ENCODE measurements at places on chromosomes 11 and 22.

DNA sequence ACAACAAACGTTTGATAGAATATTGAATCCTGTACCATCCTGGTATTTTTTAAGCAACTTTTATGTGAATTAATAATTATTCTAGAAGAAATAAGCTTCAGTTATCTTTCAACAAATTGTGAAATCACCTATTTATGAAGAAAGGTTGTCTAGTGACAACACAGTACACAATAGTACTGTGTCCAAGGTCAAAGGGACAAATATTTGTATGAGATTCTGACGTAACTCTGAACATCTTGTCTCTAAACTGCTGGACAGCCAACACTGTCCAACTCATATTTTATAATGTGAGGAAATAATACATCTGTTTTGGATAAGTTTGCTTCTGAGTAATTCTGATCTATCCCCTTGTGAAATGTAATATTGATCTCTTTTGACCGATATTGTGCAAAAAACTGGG, 18.9 kb downstream of the CASP5 start:
- DNase-seq, result no peak

DNA sequence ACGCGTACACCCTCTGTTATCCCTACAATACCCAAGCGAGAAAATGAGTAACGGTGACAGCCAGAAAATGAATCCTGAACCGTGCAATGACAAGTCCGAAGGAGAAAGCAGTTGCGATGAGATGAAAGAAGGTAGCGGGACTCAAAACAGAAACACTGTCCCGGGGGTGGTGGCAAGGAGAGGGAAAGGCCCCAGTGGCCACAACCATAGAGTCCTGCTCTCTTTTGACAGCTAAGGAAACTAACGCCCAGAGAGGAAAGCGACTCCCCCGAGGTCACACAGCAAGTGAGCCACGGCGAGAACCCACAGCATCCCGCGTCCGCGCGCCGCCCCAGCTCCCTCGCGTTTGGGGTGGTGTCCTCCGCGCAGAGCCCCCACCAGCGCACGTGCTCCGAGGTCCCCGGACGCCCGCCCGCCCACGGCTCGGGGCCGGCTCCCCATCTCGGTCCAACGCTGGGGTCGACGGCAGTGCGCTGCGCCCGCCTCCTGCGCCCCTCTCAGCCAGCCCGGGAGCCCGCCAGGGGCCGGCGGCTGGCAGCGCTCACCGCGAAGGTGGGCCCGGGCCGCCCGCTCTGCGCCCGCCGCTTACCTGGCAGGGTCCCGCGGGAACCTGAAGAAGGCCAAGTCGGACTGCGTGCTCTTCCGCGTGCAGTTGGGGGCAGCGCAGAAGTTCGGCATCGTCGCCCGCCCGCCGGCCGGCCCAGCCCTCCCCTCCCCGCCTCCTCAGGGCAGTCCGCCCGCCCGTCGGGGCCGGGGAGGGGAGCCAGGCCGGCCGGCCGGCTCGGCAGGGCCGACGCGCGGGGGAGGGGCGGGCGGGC, 564 bp downstream of the THAP12 start:
- no peak for DNase-seq

DNA sequence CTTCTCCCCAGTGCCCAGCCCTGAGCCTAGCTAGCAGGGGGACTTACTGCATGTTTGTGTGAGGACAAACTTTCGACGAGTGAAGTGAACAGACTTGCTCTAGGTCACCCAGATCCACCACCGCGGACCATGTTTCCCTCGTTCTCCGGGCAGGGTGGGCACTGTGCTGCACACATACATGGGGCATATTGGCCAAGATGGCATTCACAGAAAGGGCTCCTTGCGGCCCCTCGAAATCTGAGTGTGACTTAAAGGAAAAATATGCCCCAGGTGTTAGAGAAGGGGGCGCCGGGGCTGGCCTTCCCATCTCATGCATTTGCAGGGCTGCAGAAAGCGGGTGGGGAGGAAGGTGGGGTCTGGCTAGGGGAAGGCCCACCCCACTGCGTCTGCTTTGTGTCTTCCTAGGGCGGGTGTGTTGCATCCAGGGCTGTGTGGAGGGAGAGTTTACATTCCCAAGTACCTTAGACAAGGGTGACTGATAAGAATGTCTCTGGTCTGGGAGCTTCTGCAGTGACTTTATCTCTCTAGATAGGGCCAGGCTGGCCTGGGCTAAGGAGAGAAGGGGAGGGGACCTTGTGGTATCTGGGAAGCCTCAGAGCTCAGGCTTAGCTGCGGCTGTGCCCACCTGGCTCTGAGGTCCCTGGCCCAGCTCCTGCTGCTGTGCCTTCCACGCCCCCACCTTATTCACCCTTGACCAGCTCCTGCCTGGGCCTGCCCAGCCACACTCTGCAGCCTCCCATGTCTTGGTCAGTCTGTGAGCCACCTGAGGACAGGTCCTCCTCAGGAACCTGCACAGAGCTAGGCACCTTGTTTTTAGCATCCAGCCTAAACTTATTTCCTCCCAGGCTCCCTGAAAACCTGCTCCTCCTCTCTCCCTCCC, 45.8 kb downstream of the LRRC32 start:
- DNase-seq, result no peak

GRCh38 chr22:48382197-48382596, 1445.5 kb downstream of the BRD1 start:
- DNase-seq, result no peak

DNA sequence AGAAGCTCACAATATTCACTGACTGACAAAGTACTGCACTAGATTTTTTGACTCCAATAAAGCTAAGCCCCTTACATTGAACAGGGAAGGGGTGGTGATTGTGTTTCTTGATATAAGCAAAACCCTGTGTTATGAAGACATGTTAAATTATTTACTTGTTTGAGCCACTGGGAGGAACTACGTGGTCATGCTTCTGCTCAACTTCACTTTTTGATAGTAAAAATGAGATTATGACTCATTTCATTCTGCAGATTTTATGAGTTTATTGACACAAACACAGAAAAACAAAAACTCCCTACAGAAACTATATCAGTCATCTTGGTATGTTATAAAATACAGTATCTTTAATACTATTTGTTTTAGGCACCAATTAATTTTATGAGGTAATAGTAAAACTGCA, 124.7 kb downstream of the CADM1 start:
- DNase-seq, result no peak

DNA sequence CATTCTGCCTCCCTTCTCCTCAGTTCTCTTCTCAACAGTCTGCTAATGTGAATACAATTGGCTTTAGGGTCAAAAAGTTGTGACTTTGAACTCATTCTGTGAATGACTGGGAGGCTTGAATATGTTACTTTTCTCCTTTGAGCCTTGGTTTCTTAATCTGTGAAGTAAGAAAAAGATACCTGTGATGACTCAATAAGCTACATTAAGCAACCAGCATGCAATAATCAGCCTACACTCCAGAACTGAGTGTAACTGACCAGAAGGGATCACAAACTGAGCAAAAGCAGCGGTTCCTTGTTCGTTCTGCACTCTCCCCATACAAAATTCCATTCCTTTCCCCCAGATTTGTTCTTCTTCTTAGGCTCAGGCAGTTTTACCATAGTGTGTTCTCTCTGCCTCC, 23.4 kb downstream of the ZNF202 start:
- DNase-seq, result no peak

- DNase-seq, result no peak
Measured at GRCh38 chr22:36201630-36202319, at the start of gene APOL4. TSS of gene APOL4 (minus strand) at chr22:36201809. CDS start at chr22:36201734, 75 bp downstream.

- peak; percentile 50 for DNase-seq
Measured at GRCh38 chr11:119493712-119494111, 70.7 kb upstream of the THY1 start.

DNA sequence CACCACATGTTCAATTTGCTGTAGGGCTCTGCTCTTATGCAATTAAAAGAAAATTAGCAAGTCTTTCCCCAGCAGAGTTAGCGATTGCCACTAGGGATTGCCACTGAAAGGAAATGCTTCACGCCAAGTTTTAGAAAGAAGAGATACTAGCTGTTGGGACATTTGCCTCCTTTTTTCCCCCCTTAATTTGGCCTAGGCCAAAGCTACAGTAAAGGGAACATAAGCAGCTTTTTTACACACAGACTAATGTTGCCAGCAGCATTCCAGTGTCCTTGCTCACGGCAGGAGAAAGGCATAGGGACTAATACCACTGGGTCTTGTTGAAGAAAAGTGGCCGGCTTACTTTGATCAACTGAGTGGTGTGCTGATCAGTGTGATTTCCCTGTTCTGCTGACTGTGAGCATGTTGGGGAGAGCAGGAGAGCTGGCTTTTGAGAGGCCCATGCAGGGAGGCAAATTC, 71.2 kb downstream of the PHF21A start:
- DNase-seq, result peak; percentile 51

DNA sequence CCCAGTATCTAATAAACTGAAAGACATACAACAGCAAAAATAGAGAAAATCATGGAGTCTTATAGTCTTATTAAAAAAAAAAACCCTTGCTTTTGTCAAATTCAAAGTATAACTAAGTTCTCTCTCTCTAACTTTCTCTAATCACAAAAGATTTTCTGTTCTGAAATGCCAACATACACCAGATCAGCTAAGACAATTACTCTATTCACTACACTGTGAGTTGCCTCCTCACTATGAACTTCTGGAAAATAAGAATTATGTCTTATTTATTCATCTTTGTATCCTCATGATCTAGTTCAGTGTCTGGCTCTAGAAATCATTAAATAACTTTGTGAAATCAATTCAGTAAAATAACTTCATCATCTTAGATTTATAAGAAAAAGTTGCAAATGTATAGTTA, 12.7 kb downstream of the FAM76B start:
- no peak for DNase-seq

- no peak for DNase-seq
Measured at GRCh38 chr11:1665313-1665712, 31.7 kb upstream of the KRTAP5-6 start.

DNA sequence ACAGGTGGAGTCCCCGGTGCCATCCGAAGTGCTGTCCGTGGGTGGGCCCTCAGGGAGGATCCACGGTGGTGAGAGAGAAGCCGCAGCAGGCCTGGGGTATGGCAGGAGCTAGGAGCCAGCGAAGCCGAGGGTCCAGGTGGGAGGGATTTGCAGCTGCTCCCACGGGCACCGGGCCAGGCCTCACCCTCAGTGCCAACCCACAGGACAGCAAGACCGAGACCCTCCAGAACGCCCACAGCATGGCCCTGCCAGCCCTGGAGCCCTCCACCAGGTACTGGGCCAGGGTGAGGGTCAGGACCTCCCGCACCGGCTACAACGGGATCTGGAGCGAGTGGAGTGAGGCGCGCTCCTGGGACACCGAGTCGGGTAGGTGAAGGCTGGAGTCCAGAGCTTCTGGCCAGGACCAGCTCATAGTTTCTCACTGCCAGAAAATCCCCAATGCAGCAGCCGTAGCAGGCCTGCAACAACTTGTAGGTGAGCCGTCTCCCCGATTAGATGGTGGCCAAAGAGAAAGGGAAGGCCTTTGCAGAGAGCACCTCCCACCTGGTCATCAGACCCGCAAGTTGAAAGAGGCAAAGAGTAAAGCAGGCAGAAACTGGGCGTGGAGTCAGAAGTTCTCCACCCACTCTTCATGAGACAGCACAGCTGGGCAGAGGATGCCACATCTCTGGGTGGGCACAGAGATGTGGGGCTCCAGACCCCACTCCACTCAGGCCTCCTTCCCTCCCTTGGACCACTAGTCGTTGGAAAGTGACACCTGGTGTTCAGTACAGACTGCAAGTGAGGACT, 20.4 kb downstream of the CSF2RB start:
- no peak for DNase-seq

DNA sequence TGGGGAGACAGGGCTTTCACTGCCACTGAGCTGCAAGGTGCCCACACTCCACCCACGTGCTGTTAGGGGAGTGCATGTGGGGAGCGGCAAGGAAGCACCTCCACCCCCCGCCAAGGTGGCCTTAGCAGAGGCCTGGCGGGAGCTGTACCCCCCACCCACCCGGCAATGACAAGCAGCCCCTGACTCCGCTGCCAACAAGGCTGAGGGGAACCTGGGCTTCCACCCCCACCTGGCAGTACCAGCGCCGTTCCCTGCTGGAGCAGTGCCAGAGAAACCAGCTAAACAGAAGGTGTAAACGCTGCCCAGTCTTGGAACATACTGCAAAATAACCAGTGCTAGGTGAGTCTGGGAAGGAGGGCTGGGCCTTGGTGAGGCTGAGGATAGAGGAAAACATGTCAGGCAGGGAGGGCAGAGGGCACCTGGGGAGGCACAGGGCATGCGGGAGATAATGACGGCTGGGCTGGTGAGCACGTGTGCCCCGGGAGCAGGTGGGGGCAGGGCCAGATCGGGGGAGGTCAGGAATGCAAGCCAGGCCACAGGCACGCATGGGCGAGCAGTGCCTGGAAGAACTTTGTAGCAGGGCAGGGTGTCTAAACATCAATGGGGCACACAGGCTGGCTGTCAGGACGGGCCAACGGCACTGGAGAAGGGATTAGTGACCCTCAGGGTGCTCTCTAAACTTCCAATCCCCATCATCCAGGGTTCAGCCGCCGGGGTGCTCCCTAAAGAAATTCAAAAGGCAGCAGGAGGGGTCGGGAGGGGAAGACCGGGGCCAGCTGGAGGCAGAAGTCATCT, 6.6 kb downstream of the CERK start:
- peak; percentile 44 for DNase-seq

GRCh38 chr22:22880645-22881044, 7.0 kb upstream of the IGLL5 start:
- DNase-seq, result no peak

DNA sequence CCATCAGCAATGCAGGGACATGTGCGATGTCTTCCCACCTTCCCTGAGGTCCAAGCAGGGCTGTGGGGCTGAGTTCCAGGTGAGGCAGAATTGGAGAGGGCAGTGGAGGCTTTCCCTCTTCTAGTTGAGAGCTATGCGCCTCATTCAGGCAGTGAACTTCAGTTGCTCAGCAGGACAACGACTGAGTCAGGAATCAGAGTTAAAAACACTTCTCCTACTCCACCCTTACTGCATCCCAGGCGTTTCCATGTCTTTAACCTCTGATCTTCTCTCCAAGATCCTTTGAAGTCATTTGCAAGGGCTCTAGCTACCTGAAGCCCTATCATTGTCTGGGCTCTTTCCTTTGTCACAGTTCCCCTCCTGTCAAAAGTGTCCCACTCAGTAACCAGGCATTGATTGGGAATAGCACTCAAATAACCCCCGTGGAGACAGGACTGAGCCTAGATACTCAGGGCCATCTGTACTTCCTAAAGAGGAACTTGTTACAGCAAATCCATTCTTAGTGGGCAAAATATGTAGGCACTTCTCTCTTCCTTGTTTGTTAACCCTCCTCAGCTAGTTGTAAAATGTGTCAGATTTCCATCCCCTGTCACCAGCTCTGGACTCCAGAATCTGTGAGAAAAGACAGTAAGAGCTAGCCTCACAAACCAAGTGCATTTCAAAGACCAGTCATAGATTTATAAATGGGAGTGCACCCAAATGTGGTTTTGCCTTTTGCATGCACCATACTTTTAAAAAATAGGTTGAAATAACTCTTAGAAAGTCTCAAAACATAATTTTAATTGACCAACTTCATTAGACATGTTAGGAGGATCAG, 72.5 kb upstream of the MYO18B start:
- no peak for DNase-seq
